ENCODE measurements at places on chromosomes 6 and 20. TPM values are rescaled to one million over a fixed set of nuclear protein-coding genes. Genes with fewer than 3 reads are reported as not detected.

The NCOA3 gene
- 35.6 TPM for total RNA-seq

The MOG gene
- not detected for total RNA-seq

The PCMT1 gene
- total RNA-seq = 277 TPM

The SLCO4A1 gene
- total RNA-seq = 69.5 TPM

The EPM2A gene
- total RNA-seq = 5.7 TPM
